ENCODE measurements at places on chromosomes 7 and 10.

DNA sequence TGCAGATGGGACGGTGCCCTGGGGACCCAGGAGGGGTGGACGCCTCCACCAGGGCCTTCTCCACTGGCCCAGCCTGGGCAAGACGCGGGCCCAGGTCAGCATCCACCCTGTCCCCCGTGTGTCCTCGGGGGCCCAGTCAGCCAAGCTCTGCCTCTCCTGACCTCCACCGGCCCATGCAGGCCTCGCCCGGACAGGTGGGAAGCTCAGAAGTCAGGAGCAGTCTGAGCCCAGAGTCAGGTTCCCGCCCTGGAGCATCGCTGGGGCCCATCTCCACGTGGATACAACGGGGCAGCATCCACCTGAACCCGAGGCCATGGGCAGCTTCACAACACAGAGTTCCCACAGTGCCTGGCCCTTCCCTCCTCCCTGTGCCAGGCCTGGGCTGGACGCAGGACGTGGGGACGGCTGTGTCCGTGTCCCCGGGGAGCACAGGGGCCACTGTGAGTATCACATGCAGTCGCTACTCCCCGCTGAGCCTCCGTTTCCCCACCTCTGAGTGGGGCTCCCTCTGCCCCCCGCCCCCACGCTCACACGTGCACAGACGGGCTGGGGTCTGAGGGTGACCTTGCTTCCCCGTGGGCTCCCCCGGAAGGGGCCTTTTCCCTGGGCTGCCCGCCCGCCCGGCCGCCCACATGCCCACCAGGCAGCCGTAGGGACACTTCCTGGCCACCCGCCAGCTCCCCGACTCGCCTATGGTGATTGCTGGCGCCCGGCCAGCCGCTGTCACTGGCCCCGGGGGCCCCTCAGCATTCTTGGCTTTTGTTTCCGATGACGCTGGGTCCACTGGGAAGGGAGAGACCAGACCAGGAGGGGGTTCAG lies 64.3 kb downstream of the PDGFA start:
- peak; percentile 52 for DNase-seq

DNA sequence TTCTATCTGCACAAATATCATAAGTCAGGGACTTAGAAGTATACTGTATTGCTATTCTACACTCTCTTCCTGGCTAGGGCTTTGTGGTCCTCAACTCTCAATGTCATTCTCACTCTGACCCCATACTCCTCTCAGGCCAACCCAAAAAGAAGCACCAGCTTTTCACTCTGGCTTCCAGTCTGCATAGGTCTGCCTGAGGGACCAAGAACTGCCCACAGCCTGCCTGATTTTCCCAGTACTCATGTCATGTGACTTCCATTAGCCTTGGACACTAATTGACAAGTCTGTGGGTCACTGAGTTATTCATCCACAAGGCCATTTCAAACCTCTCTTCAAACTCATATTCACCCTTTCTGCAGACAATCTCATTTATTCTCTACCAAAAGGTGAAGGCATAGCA lies 19.8 kb downstream of the PMPCB start:
- no peak for DNase-seq

DNA sequence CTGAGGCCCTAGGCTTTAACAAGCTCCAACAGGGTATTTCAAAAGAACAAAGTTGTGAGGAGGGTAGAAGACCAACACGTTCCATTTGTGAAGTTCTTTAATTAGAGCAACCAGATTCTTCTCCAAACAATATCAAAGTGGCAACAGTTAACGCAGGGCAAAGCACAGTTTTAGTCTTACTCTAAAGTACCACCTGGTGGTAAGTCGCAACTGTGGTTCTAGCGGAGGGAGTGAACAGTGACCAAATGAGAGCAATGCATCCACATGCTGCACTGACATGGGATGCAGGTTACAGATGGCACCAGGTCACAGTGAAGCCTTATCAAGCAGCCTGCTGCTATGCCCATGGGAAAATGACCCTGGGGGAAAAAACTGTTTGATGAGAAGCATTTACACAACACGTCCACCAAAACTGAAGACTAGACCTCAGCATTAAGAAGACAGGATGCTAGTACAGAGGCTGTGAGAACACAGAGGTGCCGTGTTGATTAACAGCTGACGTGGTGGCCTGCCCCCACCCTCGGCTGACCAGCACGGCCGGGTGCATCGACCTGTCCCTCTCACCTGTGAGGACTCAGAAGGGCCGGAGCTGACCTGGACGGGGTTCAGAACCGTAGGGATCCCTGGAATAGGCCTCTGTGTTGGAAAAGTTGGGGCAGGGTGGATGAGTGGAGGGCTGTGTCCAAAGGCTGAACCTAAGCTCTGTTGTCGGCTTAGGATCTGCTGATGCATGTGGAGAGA lies 211.2 kb downstream of the GLI3 start:
- DNase-seq: no peak

- DNase-seq: no peak
These were observed 161.5 kb downstream of the MTERF1 start for GRCh38 chr7:91719008-91719407.

GRCh38 chr7:29496355-29497020 lies 67.1 kb upstream of the PRR15 start:
- peak; percentile 91 for DNase-seq

GRCh38 chr7:129858490-129858889 lies 94.3 kb downstream of the UBE2H start:
- DNase-seq: no peak

DNA sequence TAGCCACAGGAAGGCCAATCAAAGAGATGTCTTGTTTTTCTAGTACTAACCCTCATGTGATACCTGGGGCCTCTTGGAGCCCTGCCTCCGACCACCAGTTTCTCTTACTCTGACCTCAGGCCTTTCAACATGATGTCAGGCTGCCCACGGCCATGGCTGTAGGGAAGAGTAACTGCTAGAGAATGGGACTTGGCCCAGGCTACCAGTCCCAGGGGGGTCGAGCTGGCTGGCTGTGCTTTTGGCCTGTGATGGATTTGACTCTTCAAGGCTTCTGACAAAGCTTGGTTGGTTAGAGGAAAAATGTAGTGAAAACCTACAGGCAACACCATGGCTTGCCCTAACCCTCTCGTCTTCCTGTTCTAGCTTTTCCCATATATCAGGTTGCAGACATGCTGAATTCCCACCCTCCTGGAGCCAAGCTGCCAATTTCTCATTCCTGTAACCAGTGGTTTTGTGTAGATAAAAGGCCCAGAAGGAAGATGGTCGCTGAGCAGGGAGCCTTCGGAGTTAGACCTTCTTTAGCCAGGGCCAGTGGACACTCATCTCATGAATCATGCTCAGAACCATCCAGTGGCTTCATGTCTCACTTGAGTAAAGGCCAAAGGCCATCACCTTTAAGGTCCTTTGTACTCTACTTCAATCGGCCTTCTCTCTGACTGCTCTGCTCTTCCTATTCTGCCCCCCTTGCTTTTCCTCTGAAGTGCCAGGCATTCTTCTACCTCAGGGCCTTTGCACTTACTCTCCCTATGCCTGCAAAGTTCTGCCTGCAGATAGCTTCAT lies 19.7 kb downstream of the SUFU start:
- DNase-seq: no peak

DNA sequence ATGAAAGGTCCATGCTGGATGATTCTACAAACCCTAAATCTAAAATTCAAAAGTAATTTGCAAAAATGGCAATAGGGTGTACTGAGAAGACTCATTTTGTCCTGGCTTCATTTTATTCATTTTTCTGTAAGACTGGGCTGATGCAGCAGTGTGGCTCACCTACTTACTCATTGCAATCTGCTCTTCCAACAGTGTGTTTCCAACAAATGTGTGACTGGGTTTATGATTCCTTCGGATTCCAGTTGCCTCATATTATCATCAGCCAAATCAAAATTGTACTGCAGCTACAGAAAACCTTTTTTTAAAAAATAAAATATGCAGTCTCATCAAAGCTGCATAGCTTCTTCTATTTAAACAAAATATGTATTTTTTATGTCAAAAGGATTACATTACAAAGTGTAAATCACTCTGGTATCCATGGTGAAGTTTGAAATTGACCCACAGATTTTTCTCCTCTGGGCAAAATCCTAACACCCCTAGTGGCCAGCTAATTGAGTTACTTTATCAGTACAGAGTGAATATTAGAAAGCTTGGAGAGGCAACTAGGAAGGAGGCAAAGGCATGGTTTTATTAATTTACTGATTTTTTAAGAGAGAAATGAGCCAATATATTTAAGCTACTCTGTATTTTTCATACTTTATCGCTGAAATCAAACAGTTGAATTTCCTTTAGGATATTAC lies 390.3 kb downstream of the MAGI2 start:
- DNase-seq: no peak

GRCh38 chr7:107528461-107528860 lies 35.3 kb downstream of the COG5 start:
- DNase-seq: no peak

DNA sequence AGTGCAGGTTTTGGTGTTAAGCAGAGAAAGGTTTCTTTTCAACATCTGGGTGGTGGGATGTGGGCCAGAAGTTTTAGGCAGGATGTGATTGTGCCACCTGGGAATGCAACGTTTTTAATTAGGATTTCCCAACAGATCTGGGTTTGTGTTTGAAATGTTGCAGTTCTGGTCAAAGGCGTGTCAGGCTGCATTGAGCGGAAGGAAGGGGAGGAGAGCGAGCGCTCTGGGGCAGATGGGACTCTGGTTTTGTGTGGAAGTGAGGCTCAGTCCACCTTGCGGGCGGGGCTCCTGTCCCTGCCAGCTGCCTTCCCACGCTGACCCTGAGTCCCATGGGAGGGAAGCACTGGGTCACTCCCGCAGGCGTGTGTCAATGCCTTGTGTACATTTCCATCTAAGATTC lies 767.7 kb downstream of the KCNMA1 start:
- DNase-seq: peak; percentile 77

GRCh38 chr7:43114458-43114780 lies 2.0 kb downstream of the HECW1 start:
- DNase-seq: no peak

DNA sequence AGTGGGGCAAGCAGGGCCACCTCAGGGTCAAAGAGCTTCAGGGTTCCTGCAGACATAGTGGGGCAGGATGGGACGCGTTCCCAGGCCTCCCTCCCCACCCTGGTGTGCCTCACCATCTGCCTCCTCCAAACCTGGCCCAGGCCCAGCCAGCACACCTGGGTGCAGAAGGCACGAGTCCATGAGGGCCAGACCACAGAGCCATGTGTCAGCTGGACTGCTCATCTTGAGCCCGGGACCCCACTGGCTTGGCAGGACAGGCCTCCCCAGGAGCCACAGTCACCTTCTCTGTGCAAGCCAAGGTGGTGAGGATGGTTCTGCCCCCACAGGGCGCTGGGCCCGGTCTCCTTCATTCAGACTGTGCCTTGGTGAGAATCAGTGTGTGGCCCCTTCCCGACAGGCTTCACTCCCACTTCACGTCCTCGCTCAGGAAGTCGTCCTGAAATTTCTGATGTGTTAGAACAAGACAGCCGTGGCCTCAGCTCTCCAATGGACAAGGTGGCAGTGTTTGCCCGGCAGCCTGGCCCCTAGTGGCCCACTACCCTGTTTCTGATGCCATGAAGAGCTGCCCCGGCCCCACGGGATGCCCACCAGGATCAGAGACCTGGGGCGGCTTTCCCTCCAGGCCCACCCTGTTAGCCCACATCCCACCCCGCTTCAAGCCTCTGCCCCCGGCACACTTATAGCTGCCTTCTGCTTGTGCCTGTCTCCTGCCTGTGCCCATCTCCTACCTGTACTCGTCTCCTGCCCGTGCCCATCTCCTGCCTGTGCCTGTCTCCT lies 59.6 kb upstream of the EBF3 start:
- DNase-seq: no peak

DNA sequence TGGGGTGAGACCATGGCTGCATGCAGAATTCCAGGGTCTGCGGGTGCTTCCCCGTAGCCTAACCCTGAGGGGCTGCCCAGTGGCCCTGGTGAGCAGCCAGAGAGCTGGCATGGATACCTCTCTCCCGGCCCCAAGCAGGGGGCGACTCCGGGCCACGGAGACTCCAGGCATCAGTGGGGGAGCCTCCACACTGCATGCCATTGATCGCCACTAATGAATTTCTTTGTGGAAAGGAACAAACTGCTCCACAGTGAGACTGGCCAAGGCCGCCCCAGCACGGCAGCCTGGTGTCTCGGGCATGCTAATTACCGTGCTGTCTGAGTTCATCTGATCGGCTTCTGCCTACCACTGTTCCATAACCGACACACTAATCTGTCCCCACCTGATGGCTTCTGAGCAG lies 184.4 kb downstream of the GRID1 start:
- no peak for DNase-seq

DNA sequence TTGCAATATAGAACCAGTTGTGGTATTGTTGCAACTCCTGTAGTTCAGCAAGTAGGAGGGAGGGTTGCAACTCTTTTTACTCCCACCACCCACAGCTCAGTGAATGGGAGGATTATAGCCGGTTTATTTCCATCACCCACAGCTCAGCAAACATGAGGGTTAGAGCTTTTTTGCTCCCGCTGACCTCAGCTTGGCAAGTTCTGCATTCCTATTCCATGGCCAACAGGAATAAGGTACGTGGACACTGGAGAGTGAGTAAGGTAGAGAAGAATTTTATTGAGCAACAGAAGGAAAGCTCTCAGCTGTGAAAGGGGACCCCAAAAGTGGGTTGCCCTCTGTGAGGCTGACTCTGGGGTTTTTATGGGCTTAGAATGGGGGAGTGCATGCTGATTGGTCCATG lies 167.1 kb upstream of the SMIM30 start:
- DNase-seq: no peak

GRCh38 chr7:110835218-110835617 lies 255.7 kb upstream of the LRRN3 start:
- peak; percentile 99 for DNase-seq

GRCh38 chr10:69460576-69461242 lies 9.4 kb downstream of the TSPAN15 start:
- no peak for DNase-seq

- no peak for DNase-seq
These were observed 269.2 kb downstream of the ZWINT start for GRCh38 chr10:56091872-56092271.

- no peak for DNase-seq
These were observed 33.5 kb upstream of the SLC26A3 start for GRCh38 chr7:107836237-107837144.

DNA sequence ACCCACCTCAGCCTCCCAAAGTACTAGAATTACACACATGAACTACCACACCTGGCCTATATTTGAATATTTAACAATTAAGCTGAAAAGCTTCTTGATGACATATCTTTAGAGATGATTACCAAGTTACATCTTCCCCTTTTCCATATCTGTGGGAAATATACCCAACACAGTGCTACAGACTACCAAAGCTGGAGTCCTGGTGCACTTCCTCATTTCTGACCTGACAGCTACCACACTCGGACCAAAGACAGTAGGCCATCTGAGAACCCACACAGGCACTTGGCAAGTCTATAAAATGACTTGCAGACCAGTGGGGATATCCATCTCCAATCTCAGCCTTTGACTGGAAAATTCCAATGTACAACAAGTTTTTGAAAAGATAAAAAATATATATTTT lies 270.4 kb upstream of the KLF14 start:
- DNase-seq: no peak

Measured in NCI-H69 (cell line).